ENCODE measurements at places on chromosomes 6 and 20.
A peak's percentile ranks its signal among the peaks of the same experiment; 100 is the strongest.

- no peak for DNase-seq
These were observed 22.3 kb downstream of the ABRACL start for GRCh38 chr6:139050770-139051313.

GRCh38 chr6:143348531-143348930, 102.0 kb downstream of the ADAT2 start:
- no peak for DNase-seq

- DNase-seq, result no peak
These were observed 59.3 kb downstream of the CDC5L start for GRCh38 chr6:44446626-44447300.

GRCh38 chr6:161104966-161105365, 113.4 kb downstream of the MAP3K4 start:
- DNase-seq, result no peak

- no peak for DNase-seq
These were observed 31.2 kb downstream of the GPLD1 start for GRCh38 chr6:24458134-24458533.

GRCh38 chr20:38231531-38232121, 28.9 kb downstream of the KIAA1755 start:
- no peak for DNase-seq

- DNase-seq, result no peak
These were observed 10.9 kb upstream of the MRS2 start for GRCh38 chr6:24391756-24392405.

DNA sequence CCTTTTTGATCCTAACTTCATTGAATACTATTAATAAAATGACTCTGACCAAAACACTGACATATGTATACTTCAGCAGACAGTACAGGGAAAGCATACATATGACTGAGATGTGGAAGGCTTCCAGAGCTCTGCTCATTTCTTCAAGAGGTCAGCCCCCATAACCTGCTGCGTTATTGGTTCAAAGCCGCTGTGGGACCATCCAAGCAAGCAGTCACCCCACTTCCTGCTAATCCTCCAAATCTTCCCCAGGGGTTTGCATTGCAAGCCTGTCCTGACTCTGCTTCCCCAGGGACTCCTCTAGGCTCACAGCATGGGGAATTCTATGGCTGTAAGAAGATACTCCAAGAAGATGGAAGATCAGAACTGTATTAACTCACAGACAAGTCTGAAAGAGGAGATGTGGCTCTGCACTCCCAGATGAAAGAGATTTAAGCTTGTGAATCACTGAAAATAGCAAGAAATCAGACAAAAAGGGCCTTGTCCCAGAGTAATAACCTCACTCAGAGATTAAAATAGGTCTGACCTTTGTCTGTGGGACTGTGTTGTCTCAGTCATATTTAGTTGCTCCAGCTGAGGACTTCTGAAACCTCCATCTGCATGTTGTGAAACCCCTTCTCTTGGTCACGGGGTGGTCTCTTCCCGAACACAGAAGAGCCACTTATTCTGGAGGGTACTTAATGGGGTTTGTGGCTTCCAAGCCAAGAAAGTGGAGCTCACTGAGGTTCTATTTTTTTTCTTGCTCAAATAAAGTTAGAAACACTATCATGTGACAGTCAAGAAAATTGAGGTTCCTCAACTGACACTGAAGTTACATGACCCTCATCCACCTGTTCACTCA, 101.5 kb upstream of the MARCKS start:
- no peak for DNase-seq

- DNase-seq, result no peak
These were observed 214.6 kb downstream of the SMOC2 start for GRCh38 chr6:168655462-168656152.

DNA sequence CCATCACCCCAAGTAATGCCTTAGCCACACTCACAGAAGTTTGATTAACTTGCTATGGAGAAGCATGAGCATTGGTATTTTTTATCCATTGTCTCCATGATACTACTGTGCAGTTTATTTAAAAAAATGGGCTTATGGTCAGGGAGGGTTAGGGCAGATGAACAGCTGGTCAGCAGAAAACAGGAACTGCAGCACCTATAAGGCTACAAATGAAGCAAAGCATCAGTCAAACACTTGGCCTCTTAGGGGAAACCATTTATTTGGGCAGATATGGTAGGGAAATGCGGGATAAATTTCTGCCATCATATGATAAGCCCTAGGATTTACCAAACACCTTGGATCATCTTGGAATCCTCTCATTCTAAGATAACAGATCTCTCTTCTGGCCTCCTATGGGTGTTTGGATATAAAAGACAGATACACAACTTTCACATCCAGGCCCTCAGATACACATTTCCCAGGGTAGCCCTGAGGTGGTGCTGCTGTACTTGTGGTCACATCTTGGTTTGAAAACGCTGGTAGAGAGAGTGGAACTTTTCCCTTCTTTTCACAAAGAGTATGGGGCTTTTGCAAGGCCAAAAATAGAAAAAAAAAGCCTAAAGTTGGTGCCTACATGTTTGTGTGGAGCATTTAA, 42.8 kb upstream of the AHI1 start:
- no peak for DNase-seq

DNA sequence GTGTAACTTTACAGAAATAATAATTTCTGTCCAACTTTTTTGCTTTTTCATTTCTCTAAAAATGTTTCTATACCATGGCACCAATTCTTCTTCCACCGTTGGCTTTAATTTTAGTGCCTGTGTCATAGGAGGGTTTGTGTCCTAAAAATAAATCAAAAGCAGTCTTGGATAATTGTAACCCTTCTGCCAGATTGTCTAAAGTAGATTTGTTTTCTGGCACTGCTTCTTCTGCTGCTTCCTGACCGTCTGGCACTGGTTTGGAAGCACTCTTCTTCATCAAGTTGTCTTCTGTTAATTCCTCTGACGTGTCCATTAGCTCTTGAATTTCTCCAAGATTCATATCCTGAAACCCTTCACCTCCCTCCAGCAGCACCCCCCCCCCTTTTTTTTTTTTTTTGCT, 33.1 kb downstream of the SCAF8 start:
- no peak for DNase-seq

DNA sequence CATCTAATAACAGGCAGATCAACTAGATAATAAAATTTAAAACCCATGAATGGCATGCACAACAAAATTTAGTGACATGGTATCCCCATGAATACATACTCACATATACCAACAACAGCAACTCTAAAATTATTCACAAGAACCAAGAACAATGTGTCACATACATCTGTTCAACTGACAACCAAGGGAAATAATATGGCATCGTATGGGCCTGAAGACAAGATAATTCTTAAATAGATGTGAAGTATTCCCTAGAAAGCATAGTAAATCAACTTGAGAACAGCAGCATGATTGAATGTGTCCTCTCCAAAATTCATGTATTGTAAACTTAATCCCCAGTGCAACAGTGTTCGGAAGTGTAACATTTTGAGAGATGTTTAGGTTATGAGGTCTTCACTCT, 635.5 kb downstream of the EYS start:
- DNase-seq, result no peak

DNA sequence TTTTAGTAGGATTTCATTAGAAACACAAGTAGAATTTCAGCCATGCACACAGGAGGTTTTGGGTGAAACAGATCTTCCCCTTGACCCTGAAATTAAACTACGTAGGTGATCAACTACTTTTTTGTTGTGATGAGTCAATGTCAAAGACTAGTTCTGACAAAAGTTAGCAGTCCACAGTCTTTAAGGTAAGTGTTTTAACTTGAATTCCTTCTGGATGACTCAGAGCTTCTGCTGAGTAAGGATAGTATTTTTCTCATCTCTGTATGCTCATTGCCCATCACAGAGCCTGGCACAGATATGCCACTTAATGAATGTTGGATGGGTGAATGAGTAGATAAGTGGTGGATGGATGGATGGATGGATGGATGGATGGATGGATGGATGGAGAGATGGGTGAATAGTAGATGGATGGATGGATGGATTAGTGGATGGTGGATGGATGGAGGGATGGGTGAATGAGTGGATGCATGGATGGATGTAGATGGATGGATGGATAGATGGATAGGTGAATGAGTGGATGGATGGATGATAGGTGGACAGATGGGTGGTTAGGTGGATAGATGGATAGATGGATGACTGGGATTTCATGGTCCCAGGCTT, 165.3 kb downstream of the ZMYND8 start:
- no peak for DNase-seq

GRCh38 chr20:20295621-20296498, 72.0 kb upstream of the INSM1 start:
- DNase-seq, result peak; percentile 12

DNA sequence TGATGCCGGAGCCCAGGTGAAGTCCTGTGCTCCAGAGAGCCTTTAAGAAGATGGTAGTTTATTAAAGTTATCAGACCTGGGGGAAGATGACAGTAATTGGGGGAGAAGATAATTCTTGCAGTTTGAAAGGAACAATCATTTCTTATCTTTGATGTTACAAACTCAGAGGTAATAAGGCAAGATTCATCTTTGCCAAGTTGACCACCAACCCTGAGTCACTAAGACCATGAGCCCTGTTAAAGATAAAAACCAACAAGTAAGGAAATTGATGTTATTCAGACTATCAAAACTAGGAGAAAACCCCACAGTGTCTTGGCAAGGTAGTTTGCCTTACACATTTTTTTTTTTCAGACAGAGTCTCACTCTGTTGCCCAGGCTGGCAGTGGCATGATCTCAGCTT, 73.1 kb downstream of the MKKS start:
- DNase-seq, result no peak

GRCh38 chr6:17869753-17870050, 117.7 kb downstream of the KIF13A start:
- DNase-seq, result no peak

- no peak for DNase-seq
These were observed 66.2 kb upstream of the STXBP5 start for GRCh38 chr6:147137986-147138385.

GRCh38 chr6:31821301-31822035, 6.1 kb upstream of the HSPA1B start:
- no peak for DNase-seq

DNA sequence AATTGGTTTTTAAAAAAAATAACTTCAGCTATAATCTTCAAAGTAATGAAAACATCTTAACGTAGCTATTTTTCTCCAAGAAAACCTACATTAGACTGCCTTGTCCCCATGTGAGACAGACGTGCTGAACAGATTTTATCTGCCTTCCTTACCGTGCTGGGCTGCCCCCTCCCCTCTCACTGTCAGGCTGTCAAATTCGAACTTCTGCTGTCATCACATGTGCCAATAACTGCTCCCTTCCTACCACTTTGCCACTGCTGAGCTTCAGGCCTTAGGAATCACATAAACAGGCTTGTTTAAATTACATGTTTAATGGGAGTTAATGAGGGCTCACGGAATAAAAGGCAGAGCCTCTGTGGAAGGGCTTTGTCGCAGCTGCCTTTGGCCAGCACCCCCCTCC, 77.0 kb upstream of the NHSL1 start:
- DNase-seq, result no peak

- DNase-seq, result no peak
These were observed 227.5 kb downstream of the THBS2 start for GRCh38 chr6:169026175-169026574.

- no peak for DNase-seq
These were observed 80.0 kb downstream of the LAMP5 start for GRCh38 chr20:9594284-9594875.

- no peak for DNase-seq
These were observed 25.4 kb downstream of the VEGFA start for GRCh38 chr6:43795421-43795820.

DNA sequence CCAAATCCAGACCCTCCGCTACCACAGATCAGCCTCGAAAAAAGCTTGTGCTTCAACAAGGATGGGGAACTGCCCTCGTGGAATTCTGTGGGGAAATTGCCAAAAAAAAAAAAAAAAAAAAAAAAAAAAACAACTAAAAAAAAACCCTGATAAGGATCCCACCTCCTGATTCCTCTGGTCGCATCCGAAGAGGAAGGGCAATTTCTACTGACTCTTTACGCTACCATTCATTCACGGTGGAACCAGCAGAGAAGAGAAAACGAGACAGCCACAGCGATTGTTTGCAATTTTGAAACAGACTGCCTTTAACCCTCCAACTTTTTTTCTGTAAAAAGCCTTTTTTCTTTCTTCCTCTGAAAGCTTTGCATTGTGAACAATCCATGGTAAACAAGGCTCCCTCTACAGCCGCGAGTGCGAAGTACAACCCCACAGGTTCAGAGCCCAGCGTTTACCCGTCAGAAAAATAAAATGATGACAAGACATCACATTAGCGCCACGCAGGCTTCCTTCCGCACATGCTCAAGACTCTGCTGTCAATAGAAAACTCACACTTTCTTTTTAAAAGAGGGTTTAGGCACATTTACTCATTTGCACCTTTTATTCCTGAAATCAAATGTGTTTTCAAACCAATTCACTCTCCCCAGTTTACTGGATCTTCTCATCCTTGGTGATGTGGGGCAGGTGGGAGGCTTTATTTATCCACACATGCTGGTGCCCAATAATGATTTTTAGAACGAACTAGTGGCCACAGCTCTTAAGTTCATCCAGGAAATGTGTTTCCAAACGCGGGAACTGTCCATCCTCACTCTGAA, 100.0 kb downstream of the NOL4L start:
- DNase-seq, result peak; percentile 65

- DNase-seq, result no peak
These were observed 67.2 kb upstream of the SNX9 start for GRCh38 chr6:157755746-157756411.

- no peak for DNase-seq
These were observed 137.2 kb downstream of the EDN3 start for GRCh38 chr20:59437601-59438031.

- peak; percentile 78 for DNase-seq
These were observed at the start of gene THBS2 for GRCh38 chr6:169253337-169254238. THBS2 (minus strand) TSS chr6:169253846; CDS start chr6:169250784, 3,062 bp downstream.

DNA sequence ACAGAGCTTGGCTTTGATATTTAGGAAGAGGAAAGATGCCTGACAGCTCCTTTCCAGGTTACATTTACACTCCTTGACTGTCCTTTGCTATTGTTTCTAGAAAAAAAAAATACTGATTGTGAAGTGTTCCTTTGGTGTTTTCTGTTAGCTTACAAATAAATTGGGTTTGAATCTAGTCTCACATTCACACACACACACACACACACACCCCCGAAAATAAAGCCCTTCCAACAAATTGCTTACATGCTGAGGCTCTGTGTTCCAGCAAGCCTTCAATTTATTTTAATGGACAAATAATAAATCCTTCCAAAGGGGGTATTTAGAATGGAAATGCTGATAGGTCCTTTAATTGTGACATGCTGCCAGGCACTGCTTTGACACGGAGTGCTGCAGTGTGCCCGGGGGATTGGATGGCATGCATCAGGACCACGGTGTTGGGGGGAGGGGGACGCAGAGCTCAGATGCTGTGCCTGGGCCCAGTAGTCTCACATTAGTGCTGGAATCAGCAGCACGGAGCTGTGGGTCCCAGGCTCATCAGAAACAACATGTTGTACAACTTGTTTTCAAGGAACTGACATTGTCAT, 199.9 kb downstream of the CD83 start:
- no peak for DNase-seq

Measured in HFF-Myc (cell line).